HT-29 (cell line): ENCODE measurements at places on chromosomes 5 and 9.

GRCh38 chr9:128485414-128485855, 19.1 kb upstream of the GLE1 start:
- DNase-seq: no peak

GRCh38 chr5:100590867-100591266, 55.7 kb downstream of the FAM174A start:
- no peak for DNase-seq

DNA sequence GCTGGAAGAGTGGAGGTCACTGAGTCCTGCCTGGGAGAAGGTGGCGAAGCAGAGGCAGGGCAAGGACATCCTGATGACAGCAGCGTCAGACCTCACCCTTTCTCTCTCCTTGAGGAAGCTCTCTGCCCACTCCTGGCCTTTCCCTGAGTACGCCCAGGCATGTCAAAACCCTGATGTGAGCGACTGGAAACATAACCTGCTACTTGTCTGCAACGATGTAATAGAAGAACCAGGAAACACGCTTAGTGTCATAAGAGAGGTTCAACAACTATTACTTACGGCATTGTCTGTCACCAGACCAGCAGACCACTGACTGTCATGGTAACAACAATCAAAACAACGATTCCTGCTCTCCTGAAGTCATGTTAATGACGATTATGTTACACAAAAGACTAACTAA, 152.4 kb downstream of the ACTL7B start:
- DNase-seq: no peak

GRCh38 chr5:93580063-93580926, 724 bp downstream of the NR2F1-AS1 start:
- DNase-seq: peak; percentile 59

DNA sequence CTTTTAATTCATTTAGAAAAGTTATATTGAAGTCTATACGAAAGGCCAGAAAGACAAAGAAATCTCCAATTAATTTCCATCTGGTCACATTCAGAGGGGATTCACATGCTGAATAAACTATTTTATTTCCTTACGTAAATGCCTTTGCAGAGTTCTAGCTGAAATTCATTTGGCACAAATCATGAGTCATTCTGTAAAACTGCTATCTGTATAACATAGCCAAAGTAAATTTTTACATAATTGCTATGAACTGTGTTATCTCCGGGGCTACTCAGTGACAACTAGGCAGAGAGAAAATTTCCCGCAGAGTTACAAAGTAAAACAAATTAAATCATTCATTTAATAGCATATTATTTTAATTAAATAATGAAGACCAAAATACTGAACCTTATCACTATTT, 463.2 kb upstream of the ADAMTS16 start:
- no peak for DNase-seq

GRCh38 chr5:89064736-89065135, 181.8 kb upstream of the MEF2C start:
- no peak for DNase-seq

DNA sequence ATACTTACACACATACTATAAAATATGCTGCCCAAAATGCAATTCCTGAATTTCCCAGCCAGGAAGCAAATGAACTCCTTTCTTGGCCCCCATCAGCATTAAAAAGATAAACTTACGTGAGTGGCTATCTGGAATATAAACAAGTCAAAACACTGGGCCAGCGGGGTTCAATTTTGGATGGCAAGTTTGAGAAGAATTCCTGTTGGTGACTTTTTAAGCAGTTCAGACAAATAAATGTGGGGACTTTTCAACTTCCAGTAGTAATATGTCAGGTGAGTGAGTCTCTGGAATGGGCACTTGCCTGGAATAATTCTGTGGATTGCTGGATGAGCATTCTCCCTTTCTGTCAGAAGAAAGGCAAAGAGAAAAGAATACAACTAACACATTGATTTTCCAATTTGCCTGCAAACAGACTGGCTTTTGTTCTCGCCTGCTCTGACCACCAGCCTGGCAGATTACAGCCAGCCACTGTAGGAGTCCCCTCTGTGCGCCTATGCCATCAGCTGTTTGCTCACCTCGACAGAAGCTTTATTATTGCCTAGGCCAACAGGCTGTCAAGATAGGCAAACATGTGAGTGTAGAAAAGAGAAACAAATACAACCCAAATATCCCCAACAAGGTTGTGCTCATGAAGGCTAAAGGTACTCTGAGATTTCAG, 78.6 kb downstream of the MRPS27 start:
- no peak for DNase-seq

DNA sequence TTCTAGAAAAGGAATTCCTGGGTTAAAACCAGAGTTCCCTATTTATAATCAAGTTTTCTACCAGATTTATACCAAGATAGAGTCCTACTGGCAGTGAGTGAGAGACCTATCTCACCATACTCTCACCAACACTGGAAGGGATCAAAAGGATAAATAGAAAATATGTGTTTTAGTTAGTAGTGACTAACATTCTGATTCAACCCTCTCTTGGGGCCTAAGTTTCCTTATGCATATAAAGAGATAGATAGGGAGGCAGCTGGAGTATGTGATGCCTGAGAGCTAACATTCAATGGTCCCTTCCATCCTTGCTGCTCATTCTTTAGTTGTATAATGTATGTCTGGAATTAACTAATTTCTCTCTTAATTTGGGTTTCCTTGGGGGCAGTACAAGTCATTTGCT, 32.0 kb downstream of the CKMT2 start:
- no peak for DNase-seq

- no peak for DNase-seq
Measured at GRCh38 chr5:135711911-135712310, 122.6 kb upstream of the SLC25A48 start.

DNA sequence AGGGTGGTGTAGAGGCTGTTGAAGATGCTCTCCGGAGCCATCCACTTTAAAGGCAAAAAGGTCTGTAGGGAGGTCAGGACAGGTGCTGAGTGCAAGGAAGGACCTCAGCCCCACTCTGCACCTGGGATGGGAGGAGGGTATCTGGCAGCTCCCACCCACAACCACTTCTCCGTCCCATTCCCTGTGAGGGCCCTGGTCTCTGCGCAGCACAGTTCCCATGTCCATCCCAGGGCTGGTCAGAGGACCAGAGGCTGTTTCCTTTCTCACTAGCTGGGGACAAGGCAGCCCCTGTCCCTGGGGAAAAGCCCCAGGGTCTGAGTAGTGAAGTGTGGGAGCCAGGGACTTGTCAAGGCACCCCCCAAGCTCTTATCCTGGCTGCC, 33.7 kb upstream of the CSF1R start:
- DNase-seq: no peak

GRCh38 chr9:89477811-89478630, 19.9 kb downstream of the SEMA4D start:
- DNase-seq: peak; percentile 67

DNA sequence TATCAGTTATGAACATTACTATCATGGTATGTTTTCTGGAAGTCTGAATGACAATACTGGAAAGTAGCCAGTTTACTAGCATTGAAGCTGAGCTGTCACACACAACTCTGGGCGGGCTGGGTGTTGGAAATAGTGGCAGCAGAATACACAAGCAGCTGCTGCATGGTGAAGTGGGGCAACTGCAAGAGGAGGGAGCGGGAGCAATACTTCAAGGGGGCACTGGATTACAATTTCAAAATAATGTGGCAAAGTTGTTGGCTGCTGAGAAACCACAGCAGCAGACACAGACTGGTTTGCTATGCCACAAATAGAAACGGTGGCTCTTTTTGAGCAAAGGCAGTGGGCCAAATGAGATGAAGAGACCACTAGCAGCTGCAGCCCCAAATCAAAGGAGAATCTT, 350.2 kb downstream of the KIAA0825 start:
- no peak for DNase-seq

GRCh38 chr9:16704116-16705110, 166.1 kb downstream of the BNC2 start:
- DNase-seq: no peak

GRCh38 chr9:27090711-27091110, 18.3 kb upstream of the TEK start:
- DNase-seq: no peak
